ENCODE measurements at places on chromosomes 2 and 18.

- no peak for DNase-seq
These were observed 31.3 kb downstream of the SPEG start for GRCh38 chr2:219465659-219466561.

DNA sequence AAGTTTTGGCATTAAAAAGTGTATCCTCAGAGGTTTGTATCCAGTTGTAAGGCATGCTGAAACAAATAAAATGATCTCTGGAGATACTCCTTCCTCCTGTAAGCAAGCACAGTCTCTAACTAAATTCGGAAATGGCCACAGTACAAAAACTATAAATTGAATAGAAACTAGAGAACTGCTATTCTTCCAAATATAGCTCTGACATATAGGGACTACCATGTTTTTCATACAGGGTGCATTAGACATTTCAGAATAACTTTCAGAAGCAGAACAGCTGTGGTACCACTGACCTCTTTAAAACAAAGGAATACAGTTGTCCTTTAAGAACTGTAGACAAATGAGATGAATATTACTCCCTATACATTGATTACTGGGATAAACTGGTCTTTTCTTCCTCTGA lies 568.5 kb downstream of the ARHGAP15 start:
- no peak for DNase-seq

DNA sequence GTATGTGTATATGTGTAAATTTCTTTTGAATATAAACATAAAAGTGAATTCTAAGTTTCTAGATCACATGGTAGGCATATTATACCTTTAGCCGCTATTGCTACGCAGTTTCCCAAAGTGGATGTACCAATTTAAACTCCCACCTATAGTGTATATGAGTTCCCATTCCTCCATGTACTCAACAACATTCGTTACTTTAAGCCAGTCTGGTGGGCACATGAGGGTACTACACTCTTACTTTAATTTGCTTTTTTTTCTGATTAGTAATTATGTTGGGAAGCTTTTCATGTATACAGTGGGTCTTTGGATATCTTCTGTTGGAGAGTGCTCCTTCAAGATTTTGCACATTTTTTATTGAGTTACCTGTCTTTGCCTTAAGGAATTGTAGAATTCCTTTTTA lies 683.8 kb downstream of the ERBB4 start:
- no peak for DNase-seq

- DNase-seq = no peak
These were observed 18.6 kb upstream of the RMC1 start for GRCh38 chr18:23484561-23485182.

DNA sequence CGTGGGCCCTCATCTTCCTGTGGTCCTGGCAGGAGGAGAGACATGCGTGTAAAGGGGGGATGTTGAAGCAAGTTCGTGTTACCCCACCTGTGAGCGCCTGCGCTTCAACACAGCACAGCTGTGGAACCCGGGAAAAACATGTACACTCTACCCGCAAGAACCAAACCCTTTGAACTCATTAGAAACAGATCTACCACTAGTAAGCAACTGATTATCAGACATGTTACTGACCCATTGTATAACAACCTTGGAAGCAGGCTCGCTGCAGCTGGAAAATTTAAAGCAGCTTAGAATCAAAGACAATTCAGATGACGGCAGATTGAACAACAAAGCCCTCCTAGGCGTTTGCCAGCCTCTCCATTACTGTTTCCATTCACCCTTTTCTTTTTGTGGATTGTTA lies 771.7 kb upstream of the SALL3 start:
- no peak for DNase-seq

GRCh38 chr2:153417077-153417476 lies 61.5 kb downstream of the RPRM start:
- DNase-seq = no peak

DNA sequence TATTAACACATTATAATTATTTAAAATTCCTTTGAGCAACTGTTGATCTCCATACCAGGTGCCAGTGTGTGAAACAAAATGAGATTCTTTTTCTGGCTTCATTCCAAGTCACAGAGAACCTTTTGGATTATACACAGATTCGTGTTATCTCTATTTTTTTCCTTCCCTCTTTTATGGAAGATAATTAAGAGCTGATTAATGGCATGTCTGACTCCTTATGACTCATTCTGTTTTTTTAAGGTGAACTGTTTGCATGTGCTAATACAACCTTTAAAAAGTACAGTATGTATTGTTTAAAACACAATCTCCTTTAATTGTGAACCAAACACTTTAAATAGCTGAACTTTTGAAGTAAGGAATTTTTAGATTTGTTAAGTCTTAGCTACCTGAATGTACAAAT lies 39.3 kb downstream of the PELI1 start:
- DNase-seq = no peak

- DNase-seq = no peak
These were observed 87.9 kb upstream of the ATG16L1 start for GRCh38 chr2:233163486-233164103.

DNA sequence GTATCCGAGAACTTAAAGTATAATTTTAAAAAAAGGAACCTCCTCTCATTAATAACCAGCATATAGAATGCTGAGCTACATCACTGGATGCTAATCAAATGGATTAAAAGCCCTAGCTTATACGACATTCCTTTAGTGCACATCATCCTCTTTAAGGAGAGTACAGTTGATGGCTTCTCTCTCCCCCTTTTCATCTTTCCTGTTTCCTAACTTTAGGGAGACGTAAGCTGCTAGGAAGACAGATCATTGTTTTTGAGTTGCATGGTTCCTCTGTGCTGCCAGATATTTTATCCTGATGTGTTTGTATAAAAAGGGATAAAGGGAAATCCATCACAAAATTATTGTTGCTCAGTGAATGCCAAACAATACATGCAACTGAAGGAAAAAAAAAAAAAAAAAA lies 94.2 kb downstream of the SLC8A1 start:
- no peak for DNase-seq

DNA sequence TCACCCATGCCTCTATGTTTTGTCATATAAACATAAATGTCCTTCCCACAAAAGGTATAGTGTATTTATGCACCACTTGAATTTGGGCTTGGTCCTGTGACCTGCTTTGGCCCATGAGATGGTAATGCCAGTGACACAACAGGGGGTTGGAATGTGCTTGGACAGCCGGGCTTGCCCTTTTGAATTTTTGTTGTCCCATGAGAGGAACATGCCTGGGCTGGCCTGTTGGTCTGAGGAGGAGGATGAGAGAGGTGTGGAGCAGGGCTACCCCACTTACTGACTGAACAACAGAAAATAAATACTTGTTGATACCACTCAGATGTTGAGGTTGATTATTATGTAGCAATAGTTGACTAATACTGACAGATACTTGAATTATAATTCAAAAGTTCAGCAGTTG lies 63.2 kb upstream of the TCF4 start:
- DNase-seq = no peak

DNA sequence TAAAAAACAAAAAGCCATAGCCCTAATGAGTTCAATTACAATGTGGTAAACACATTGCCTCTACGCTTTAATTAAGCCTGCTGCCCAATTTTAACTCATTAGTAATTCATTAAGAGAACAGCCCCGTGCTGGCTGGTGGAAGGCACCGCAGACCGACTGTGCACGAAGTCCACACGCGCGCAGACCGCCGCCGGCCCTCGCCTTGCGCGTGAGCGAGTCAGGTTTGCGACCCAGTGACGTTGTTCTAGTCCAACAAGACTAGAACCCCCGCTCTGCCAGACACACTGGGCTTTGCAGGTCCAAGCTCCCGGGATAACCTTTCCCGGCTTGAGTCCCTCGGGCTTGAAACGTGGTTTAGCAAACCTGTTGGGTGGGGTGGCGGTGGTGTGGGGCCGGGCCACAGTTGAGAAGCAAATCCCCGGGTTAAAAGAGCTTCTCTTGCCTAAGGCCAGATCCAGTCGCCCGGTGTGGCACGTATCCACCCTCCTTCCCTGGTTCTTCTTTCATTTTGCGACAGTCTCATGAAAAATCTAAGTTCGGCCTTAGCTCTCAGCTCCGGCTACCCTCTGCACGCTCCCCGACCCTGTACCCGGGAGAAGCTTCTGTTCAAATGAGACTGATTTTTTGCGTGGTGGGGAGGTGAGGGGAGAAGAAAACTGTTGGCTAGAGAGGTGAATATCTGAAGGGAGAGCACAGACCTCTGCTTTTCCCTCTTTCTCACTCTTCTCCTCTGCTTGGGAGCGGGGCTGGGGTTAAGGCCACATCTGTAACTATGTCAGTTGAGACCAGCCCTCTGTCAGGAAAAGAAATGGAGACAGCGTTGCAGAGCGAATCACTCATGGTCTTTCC lies 11.1 kb upstream of the SKOR2 start:
- DNase-seq = no peak

- DNase-seq = peak; percentile 81
These were observed 25.9 kb upstream of the IMPA2 start for GRCh38 chr18:11955239-11956029.

DNA sequence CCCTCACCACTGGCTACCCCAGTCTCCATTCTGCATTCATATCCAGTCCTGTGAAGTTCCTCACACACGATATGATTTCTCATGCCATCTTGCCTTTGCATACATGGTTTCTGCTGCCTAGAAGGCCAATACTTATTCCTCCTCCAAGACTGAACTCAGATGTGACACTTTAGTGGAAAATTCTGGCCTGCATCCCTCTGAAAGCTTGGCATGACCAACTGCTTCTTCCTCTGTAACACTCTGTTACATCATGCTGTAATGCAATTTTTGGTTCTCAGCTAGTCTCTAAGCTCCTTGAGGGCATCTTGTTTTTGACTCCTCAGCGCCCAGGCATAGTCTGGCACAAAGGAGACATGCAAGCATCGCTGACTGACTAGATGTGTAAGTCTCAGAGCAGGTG lies 12.6 kb downstream of the FAM161A start:
- DNase-seq = no peak

- DNase-seq = no peak
These were observed 514.4 kb upstream of the HS6ST1 start for GRCh38 chr2:128832946-128833663.

- peak; percentile 87 for DNase-seq
These were observed 170.0 kb downstream of the DNAH7 start for GRCh38 chr2:195898505-195899191.

- no peak for DNase-seq
These were observed 28.6 kb upstream of the VWA3B start for GRCh38 chr2:98058191-98058975.

DNA sequence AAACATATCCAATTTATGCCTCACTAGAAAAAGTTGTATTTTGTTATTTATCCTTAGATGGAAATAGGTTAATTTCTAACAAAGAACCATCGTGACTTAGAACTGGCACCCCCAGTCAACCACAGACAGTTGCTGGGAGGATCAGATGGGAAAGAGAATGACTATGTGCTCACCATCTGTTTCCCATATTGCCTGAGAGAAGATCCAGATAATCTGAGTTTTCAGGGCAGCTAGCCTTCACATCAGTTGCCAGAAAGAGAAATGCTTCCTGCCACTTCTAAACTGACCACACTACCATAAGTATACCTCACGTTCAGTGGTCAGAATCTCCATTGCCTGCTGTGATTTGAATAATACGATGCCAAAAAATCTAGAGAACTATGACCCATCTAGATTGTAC lies 28.4 kb upstream of the NEB start:
- DNase-seq = no peak

DNA sequence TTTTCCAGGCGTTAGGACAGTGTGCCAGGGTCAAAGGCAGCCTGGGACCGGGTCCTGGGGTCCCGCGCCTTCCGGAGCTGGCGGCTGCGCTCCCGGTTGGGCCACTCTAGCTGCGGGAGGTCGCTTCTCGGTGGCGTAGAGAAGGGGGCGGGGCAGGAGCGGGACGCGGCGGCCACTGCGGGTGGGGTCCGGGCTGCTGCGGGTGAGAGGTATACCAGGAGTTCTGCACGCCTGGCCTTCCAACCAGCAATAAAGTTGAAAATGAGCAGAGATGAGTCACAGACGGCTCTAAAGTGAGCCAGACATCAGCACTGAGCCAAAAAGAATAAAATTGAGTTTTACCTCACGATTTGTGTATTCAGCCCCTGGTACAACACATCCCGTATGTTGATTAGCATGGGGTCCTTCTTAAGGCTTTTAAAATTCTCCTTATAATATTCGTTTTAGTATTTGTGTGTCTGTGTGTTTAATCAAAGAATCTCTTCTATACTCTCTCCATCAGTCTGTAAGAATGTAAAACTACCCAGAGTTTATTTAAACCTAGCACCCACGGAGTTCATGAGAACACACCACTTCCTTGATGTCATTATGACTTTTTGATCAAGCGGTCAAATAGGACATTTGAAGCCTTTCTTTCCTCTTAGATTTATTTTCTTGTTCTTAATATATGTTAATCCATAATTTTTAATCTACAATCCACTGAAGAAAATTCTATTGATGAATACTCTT lies at the start of gene C1GALT1C1L:
Gene C1GALT1C1L, minus strand, starts transcription at position 108 of the 729 bp plus-strand sequence. Its CDS starts 107 bp downstream, at position 1.
- DNase-seq = peak; percentile 68

- DNase-seq = no peak
These were observed 424.8 kb upstream of the DCC start for GRCh38 chr18:51915176-51915575.

DNA sequence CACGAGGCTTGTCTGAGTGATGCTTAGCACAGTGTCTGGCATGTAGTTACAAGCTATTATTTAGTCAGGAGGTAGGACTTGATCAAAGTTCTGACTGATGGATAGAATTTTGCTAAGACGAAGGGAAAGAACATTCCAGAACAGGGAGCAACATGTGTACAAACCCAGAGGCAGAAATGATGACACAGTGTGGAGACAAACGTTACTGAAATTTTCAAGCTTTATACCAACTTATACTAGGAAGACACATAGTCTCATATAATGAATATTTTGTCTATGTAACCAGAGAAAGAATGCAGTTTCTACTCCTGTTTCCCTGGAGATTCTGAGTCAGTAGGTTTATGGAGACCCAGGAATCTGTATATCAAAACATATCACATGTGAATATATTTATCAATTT lies 123.4 kb downstream of the FAM124B start:
- no peak for DNase-seq

GRCh38 chr18:51011709-51012108 lies 18.3 kb upstream of the SMAD4 start:
- DNase-seq = no peak

DNA sequence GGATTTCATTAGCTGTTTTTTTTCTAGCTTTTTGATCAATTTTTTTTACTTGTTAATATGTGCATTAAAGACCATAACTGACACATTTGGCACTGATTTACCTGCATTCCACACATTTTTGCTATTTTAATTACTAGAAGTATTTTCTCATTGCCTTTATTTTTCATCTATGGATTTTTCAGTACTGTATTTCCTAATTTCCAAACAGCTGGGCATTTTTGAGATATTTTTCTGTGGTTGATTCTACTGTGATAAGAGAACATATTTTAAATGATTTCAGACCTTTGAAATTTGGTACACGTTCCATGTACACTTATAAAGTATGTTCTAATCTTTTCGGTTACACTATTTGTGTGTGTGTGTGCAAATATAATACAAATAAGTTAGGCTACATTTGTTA lies 135.3 kb downstream of the PARD3B start:
- DNase-seq = no peak
